ENCODE measurements at places on chromosomes 3 and 15. TPM values are rescaled to one million over a fixed set of nuclear protein-coding genes. Genes with fewer than 3 reads are reported as not detected.

GRCh38 chr15:60751985-60752952, 273.3 kb upstream of the ICE2 start:
- H3K27me3 ChIP-seq, result no peaks in the 10 kb centered on the region
- no peaks in the 10 kb centered on the region for H3K4me1 ChIP-seq
- no peaks in the 10 kb centered on the region for H3K36me3 ChIP-seq
- peak overlapping the region; percentile 7 for H3K27ac ChIP-seq
- no peak overlapping the region for H3K4me3 ChIP-seq

- DNase-seq, result no peak
- no peak overlapping the region for H3K27ac ChIP-seq
- no peaks in the 10 kb centered on the region for H3K4me1 ChIP-seq
- no peaks in the 10 kb centered on the region for H3K27me3 ChIP-seq
Observed at GRCh38 chr15:52164631-52165265, 26.4 kb downstream of the GNB5 start.

DNA sequence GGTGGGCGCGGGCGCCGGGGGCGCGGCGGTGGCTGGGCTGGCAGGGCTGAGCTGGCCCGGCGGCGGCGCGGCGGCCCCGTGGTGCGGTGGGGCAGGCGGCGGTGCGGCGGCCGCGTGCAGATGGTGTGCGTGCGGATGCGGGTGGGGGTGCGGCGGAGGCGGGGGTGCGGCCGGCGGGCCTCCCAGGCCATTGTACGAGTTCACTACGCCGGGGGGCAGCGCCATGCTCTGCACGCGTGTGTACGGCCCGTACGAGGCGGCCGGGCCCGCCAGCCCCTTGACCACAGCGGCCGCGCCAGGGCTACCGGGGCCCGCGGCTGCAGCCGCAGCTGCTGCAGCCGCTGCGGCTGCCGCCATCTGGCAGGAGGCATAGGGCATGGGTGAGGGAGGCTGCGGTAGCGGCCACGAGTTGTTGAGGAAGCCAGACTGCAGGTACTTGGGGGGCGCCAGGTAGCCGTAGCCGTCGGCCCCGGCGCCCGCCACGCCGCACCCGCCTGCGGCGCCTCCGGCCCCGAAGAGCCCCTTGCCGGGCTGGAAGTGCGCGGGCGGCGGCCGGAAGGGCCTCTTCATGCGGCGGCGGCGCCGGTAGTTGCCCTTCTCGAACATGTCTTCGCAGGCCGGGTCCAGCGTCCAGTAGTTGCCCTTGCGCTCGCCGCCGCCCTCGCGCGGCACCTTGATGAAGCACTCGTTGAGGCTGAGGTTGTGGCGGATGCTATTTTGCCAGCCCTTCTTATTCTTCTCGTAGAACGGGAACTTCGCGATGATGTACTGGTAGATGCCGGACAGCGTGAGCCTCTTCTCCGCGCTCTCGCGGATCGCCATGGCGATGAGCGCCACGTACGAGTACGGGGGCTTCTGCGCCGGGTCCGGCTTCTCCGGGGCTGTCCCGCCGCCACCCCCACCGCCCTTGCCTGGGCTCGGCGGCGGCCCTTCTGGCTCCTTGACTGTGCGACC, 951 bp downstream of the FOXL2 start:
- DNase-seq, result no peak
- peaks cover 34% of the 10 kb centered on the region for H3K4me1 ChIP-seq
- peaks cover 99% of the 10 kb centered on the region for H3K27me3 ChIP-seq
- peak overlapping the region; percentile 40 for H3K4me3 ChIP-seq
- H3K27ac ChIP-seq, result no peak overlapping the region

DNA sequence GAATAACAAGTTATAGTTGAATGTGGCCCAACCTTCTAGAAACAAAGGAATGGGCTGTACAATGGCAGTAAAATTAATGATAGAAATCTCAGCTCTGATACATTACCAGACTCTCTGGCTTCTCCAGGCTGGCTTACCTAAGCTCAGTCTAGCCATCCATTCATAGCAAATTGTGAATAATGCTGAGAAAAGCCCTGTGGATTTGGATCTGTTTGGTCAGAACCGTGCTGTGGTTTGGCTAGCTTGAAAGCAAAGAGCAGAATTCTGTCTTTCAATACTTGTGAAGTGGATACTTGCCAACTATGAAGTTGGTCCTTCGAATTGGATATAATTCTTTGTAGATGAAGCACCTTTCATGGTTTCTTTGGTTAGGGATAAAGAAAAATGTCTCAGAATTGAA, 199.1 kb downstream of the EPHA3 start:
- H3K27me3 ChIP-seq, result no peaks in the 10 kb centered on the region
- no peak for DNase-seq
- no peak overlapping the region for H3K27ac ChIP-seq
- H3K36me3 ChIP-seq, result no peaks in the 10 kb centered on the region
- no peak overlapping the region for H3K4me3 ChIP-seq

The SPG21 gene
- 107 TPM for total RNA-seq

DNA sequence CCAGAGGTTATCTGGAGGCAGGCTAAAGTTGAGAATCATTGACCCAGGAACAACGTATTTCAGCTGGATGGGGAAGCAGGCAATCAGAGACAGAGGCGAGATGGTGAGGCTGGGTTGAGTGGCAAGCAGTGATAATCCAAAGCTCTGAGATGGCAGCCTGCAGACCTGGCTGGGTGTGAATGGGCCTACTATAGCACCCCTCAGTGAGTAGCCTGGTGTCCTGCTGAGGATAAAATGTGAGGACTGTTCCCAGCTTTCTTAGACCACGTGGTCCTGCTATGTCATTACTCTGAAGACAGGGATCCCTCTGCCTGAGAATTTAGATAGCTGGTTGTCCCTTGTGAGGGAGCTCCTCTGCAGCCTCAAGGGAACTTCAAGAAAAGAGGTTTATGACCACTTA, 141.5 kb downstream of the ARPP21 start:
- no peaks in the 10 kb centered on the region for H3K27me3 ChIP-seq
- DNase-seq, result no peak
- H3K36me3 ChIP-seq, result no peaks in the 10 kb centered on the region
- H3K27ac ChIP-seq, result no peak overlapping the region

DNA sequence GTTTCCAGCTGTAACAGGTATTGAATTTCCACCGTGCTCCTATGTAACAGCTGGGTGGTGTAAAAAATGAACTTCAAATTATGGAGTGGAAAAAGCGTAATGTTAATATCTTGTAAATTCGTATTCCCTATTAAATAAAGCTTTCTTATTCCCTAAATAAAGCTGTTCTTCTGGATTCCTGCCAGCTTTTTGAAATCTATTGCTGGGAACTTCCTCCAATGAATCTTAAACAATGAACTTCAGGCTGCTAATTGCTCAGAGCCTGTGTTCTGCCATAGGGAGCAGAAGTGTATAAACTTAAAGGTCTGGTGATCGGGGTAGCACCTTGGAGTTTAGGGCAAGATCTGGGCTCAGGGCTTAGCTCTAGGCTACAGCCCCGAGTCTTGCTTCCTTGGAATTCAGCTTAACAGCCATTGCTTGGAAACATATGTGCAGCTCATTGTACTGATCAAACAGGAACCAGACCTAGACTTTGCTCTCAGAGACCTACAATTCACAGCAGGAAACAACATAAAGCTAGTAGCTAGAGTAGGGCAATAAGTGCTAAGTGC, 1.4 kb downstream of the ARL14 start:
- no peaks in the 10 kb centered on the region for H3K27me3 ChIP-seq
- DNase-seq, result no peak
- H3K36me3 ChIP-seq, result no peaks in the 10 kb centered on the region

DNA sequence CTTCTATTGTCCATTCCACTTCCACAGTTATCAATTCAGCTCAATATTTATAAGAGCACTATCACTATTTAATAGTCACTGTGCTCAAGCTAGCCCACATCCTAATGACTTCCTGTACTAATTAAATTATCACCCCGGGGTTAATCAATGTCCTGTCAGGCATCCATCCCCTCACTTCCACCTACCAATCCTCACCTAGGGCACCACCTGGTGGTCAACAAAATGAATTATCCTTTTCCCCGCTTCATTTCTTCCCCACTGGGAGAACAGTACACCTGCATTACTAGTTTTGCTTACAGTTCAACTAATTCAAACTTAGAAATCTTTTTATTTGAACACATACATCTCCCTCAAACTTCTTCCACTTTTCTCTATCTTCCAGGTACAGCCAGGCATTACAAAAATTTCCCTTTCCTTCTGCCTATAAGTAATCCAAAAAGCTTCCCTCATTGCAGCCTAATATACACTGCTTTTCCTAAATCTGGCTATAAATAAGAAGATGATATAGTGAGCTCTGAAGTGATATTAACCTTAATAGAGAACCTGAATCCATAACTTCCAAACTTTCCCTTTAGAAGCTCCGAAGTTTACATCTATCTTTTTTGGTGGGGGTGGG, 68.5 kb downstream of the TMCC1 start:
- DNase-seq, result no peak
- H3K27me3 ChIP-seq, result no peaks in the 10 kb centered on the region
- peaks cover 5% of the 10 kb centered on the region for H3K36me3 ChIP-seq
- H3K4me1 ChIP-seq, result peaks cover 15% of the 10 kb centered on the region
- no peak overlapping the region for H3K4me3 ChIP-seq

The CHRM5 gene
- not detected for total RNA-seq

DNA sequence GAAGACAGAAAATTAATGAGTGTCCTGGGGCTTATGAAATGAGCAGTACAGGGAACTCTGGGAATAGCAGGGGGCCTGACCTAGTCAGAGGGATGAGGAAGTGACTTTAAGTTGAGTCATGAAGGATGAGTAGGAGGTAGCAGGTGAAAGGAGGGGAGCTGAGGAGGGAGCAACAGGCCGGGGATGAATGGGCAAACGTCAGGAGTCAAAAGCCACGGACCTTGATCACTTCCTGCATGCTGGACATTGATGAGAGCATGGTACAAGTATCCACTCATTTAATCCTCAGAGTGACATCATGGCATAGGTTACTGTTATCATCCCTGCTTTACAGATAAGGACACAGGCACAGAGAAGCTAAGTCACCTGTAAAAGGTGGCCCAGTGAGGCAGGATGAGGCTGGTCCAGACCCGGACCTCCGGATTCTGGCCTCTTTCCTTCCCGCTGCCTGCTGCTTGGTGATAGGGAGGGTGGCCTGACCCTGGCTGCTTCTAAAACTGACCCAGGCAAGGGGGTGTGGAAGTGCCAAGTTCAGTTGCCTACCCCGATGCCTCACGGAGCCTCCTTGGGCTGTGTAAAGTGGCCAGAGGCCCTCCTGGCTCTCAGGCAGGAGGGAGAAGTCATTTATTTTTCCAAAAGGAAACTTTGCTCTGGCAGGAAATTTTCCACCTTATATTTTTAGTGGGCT, 7.6 kb downstream of the CORO2B start:
- H3K4me3 ChIP-seq, result no peak overlapping the region
- peak; percentile 54 for DNase-seq

GRCh38 chr15:29690765-29691475, 131.3 kb downstream of the TJP1 start:
- H3K27ac ChIP-seq, result no peak overlapping the region
- H3K4me3 ChIP-seq, result no peak overlapping the region
- H3K27me3 ChIP-seq, result no peaks in the 10 kb centered on the region
- H3K36me3 ChIP-seq, result no peaks in the 10 kb centered on the region
- H3K4me1 ChIP-seq, result no peaks in the 10 kb centered on the region

The TRPC1 gene
- 5.6 TPM for total RNA-seq

The GOLGA6B gene
- not detected for total RNA-seq

- no peak overlapping the region for H3K4me3 ChIP-seq
- H3K27ac ChIP-seq, result no peak overlapping the region
- no peaks in the 10 kb centered on the region for H3K27me3 ChIP-seq
- peaks cover 22% of the 10 kb centered on the region for H3K4me1 ChIP-seq
Observed at GRCh38 chr15:75596703-75597345, 17.7 kb upstream of the PTPN9 start.

The TMEM45A gene
- total RNA-seq, result 15.9 TPM

DNA sequence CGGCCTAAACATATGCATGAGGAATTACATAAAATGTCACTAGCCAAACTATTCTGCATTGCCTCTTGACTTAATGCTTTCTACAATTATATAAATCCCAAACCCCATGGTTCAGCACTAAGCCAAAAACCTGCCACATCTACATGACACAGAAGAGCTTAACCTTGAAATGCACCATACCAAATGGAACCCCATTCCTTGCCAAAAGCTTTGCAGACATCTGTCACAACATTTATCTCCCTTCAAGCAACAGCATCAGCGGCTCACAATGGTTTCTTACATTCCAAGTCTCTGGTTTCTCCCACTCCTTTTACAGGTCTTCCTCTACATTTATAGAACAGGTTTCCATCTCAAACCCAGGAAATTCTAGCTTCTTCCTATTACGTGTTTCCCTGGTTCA, 58.4 kb upstream of the GYG1 start:
- H3K4me1 ChIP-seq, result no peaks in the 10 kb centered on the region
- H3K27ac ChIP-seq, result no peak overlapping the region
- no peak for DNase-seq
- H3K27me3 ChIP-seq, result no peaks in the 10 kb centered on the region
- H3K4me3 ChIP-seq, result no peak overlapping the region

The IDH3A gene
- total RNA-seq, result 71.6 TPM

DNA sequence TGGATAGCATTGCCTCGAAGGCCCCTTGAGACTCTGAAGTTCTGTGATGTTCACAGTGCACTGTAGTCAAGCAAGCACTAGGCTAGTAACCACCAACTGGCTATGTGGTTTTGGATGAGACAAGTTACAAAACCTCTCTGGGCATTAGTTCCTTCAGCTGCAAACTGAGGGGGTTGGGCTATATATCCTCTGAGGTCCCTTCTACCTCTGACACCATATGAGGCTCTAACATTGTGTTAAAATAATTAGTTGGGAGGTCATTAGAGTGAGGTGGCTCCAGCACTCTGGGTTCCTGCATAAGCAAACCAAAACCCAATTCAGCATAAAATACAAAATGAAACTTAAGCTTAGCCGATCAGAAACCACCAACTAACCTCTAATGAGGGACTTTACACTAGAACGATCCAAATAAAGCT, 209.5 kb upstream of the LRRN1 start:
- H3K4me1 ChIP-seq, result no peaks in the 10 kb centered on the region
- H3K27ac ChIP-seq, result no peak overlapping the region
- H3K27me3 ChIP-seq, result no peaks in the 10 kb centered on the region
- no peaks in the 10 kb centered on the region for H3K36me3 ChIP-seq
- no peak for DNase-seq
- H3K4me3 ChIP-seq, result no peak overlapping the region

GRCh38 chr3:196210673-196211556, at the start of gene ZDHHC19:
Gene ZDHHC19 (minus strand): TSS chr3:196211400. CDS start chr3:196211315, 85 bp downstream.
- H3K27me3 ChIP-seq, result peaks cover 1% of the 10 kb centered on the region
- H3K4me3 ChIP-seq, result no peak within 1 kb of the TSS
- no peak within 1 kb of the TSS for H3K27ac ChIP-seq

The ZNF80 gene
- not detected for total RNA-seq

The ECE2 gene
- not detected for total RNA-seq

- H3K4me3 ChIP-seq, result no peak overlapping the region
- no peak for DNase-seq
- peaks cover 8% of the 10 kb centered on the region for H3K36me3 ChIP-seq
- no peak overlapping the region for H3K27ac ChIP-seq
Observed at GRCh38 chr3:101643009-101643844, 33.7 kb downstream of the ZBTB11 start.

DNA sequence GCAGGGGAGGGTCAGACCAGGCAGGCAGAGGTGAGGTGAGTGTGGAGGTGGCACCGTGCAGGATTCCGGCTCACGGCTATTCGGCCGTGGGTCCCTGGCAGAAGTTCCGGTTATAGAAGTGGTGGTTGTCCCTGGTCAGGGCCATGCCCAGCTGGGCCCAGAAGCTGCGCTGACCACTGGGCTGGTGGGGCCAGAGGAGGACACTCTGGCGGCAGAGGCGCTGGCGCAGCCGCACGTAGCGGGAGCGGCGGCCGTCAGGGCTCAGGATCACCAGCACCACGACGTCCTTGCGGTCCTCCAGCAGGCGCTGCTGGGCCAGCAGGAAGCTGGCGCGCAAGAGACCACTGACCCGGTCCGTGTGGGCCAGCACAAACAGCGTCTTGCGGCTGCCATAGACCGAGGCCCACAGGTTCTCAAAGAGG, 4.3 kb downstream of the TLR9 start:
- H3K27ac ChIP-seq, result no peak overlapping the region
- H3K4me1 ChIP-seq, result peaks cover 45% of the 10 kb centered on the region
- no peaks in the 10 kb centered on the region for H3K36me3 ChIP-seq
- no peak overlapping the region for H3K4me3 ChIP-seq
- peak; percentile 59 for DNase-seq
